NCI-H2171 (cell line): ENCODE measurements at places on chromosomes 4 and X.

DNA sequence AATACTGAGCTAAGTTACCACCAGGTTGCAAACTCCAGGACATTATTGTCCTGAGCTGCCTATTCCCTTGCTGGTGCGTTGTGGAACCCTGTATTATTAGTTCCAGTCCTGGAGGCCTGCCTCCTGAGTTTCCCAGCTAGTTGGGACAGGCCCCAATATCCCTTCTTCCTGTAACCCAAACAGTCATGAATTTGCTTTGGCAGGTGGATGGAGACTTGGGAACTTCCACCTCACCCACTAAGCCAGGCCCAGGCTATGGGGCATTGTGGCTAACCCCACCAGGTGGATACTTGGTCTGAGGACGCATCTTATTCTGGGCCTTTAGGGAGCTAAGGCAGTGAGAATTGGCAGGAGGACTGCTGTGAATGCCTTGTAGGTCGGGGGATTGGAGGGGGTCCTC, 5.0 kb downstream of the RBM3 start:
- no peak for DNase-seq

GRCh38 chr4:118351851-118352827, 664 bp downstream of the PRSS12 start:
- DNase-seq, result no peak

GRCh38 chr4:48968814-48969213, 17.3 kb upstream of the CWH43 start:
- DNase-seq, result no peak

GRCh38 chr4:10006231-10006600, 15.1 kb downstream of the SLC2A9 start:
- DNase-seq, result no peak

GRCh38 chr4:11149612-11150259, 279.0 kb downstream of the HS3ST1 start:
- no peak for DNase-seq

DNA sequence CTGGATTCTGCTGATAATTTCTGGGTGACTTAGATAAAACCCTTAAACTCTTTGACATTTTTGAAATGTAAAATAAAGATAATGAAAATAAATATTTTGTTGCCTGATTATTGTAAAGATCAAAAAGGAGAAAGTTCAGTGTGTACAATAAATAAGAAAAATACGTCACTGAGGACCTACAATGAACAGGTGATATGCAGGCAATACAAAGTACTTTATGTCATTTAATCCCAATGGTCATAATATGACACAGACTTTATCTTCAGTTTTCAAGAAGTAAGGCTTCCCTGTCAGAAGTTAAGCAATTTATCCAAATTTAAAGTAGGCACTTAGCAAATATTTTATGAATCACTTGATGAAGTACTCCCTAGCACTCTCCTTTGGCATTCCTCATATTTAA, 532.8 kb downstream of the GBA3 start:
- no peak for DNase-seq

DNA sequence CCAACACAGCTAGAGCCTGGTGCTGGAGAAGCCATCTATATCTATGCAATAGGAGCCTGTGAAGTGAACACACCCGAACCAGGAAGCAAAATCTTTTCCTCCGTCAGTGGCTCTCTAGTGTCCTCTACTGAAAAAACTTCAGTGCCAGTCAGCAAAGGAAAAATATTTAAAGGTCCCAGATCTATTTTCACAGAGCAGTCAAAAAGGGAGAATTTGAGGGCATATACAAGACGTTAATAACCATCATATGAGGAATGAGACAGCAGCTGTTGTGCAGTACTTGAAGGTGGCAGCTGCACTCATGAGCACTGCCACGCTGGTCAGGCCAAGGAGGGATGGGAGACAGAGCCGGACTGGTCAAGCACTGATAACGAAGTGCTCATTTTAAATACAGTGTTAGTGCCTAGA, 14.4 kb downstream of the MCUB start:
- no peak for DNase-seq

DNA sequence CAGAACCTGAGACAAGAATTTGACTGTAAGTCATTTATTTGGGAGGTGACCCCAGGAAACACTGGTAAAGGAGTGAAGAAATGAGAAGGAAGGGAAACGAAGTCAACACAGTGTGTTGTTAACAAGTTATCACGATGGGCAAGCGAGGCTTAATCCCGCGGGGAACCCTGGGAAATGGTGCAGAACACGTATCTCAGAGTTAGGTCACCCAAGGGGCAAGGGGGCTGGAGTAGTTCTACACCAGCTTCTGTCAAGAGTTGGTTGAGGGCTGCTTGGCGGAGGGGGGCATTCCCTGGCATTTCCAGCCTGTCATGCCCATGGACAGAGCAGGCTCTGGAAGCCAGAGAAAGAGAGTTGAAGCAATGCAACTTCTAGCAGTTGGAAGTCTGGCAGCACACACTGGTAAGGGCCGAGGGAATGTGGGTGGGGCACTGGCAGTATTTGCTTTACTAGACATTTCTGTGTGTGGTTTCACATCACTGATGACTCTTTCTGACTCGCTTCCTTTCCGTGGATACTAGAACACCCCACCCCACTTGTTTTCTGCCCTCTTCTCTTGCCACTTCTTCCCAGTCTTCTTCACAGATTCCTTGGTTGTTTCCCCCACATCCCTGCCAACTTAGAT, 52.2 kb upstream of the ADGRG2 start:
- DNase-seq, result no peak

DNA sequence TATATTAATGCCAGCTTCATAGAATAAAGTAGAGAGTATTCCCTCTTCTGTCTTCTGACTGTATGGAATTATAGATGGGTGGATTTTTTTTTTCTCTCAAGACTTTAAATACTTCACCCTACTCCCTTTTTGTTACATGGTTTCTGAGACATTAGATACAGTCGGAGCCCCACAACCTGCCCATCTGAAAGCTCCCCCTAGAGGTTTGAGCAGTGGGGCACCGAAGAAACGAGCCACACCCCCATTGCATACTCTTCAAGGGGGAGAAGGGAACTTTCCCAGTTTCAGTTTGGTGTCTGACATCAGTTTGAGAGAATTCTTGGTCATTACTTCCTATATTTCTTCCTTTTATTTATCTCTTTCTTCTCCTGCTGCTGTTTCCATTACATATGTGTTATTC, 437.6 kb upstream of the AGA start:
- DNase-seq, result no peak

DNA sequence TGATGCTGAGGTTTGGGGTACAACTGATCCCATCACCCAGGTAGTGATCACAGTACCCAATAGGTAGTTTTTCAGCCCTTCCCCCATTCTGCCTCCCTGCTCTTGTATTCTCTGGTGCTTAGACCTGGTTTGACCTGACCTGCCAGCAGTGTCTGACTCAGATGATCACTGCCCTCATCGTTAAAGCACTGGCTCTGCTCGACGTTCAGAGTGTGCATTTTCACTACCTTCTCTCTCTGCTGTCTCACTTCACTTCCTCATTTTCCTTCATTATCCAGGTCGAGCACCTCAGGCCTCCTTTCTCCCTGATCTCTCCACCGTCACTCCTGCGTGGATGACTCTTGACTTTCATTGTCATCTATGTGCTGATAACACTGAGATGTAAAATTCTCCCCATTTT, 83.6 kb downstream of the PARM1 start:
- DNase-seq, result no peak

DNA sequence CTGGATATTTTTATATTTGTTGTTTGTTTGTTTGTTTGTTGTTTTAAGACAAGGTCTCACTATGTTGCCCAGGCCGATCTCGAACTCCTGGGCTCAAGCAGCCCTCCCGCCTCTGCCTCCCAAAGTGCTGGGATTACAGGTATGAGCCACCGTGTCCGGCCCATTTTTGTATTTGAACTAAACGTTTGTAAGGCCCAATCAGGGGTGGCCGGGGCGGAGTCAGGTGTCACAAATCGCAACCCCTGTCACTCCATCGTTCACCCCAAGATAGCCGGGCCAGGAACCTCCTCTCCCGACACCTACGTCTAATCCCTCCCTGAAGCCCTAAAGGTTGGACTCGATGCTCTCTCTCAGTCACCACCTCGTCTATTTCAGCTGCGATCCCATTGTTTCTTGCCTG, 722 bp upstream of the EFHC2 start:
- DNase-seq, result no peak

DNA sequence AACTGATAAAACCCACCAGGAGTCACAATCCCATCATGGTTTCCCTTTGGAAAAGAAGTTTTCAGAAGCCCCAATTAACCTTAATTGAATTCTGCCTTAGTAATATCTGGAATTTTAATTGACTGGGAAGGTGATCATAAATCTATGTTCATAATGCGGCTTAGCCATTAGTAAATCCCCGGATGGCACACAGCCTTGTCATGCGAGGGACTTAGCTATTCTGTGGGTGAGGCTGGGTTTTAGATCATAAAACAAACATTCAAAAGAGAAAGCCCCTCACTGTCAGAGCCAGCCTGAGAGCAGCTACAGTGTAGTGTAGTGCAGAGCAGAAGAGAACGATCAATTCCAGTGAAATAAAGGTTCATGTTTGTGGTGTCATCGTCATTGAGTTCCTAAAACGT, 124.0 kb upstream of the NOCT start:
- DNase-seq, result no peak
